ENCODE measurements at places on chromosomes 7 and 10.

DNA sequence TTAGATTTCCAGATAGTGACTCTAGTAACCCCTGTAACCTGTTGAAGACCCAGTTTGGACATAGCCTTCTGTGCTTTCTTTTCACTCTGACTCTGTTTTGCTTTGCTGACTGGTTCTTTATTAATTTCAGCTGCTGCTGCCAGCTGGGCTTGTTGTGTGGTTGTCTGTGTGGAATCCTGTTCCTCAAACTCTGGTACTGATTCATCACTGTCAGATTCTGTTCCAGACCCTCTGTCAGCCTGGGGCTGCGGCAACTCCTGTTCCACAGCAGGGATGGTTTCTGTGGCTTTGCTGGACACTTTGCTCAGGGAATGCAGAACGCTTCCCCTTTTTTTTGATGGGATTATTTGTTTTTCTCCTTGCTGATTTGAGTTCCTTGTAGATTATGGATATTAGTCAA, 104.9 kb downstream of the SEC23IP start:
- DNase-seq: no peak

DNA sequence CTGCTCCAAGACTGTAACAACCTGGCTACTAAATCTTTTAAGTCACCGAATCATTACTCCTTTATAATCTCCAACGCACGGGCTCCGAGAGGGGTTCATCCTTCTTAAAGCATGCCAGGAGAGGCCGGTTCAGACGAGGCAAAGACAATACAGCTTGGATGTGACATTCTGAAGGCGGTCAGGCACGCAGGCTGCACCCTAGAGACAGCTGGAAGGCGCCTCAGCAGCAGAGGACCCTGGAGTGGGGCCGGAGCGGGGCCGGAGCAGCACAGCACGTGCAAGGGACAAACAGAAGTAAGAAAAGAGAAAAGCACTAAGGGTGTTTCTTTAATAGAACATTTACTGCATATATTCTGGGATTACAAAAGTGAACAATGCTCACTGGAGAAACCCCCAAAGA, 97.8 kb upstream of the PPP2R2D start:
- DNase-seq: no peak

GRCh38 chr10:121732656-121733445, 134.6 kb upstream of the FGFR2 start:
- no peak for DNase-seq

GRCh38 chr7:25259487-25260243, 31.4 kb upstream of the NPVF start:
- DNase-seq: peak; percentile 78

- no peak for DNase-seq
These were observed 504.1 kb downstream of the PLXNA4 start for GRCh38 chr7:132072165-132072564.

DNA sequence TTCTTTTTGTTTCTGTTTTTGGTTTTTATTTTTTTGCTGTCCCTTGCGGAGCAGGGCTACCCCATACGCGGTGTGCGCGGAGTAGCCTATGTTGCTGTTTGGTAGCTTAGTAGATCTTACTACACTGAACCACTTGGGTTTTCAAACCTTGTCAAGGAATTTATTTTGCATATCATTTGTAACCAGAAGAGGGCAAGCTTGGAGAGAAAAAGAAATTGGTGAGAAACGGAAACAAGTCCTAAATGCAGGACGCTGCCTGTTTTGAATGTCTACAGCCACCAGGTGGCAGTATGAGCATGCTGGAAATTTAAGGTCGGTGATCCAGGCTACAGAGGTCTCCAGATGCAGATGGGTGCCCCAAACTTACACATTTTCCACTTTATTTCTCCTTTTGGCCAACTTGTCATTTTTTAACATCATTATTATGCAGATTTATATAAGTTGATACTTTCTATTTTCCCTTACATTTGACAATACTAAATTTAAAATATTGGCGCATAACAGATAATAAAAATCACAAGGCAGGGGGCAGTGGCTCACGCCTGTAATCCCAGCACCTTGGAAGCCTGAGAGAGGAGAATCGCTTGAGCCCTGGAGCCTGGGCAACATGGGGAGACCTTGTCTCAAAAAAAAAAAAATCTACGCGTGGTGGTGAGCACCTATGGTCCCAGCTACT, 15.3 kb upstream of the TRA2A start:
- DNase-seq: peak; percentile 91

DNA sequence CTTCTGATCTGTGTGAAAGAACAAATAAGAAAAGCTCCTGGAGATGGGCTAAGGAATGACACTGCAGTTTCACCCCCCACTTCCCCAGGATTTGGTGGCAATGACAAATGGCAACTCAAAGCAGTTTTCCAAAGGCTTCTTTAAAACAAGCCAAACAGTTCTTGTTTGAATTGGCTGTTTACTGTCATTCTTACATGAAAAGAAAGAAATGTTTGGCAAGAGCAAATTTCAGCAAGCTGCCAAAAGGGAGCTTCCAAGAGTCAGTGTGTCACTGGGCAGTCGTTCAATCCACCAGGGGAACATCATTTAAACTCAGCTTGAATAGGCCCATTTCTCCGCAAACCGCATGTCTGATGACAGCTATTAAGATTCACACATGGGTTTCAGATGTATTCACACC, 119.0 kb upstream of the RHOBTB1 start:
- no peak for DNase-seq

- DNase-seq: peak; percentile 77
These were observed 25.2 kb downstream of the OGDH start for GRCh38 chr7:44631458-44632115.

- DNase-seq: no peak
These were observed 16.9 kb upstream of the ENTPD1 start for GRCh38 chr10:95739056-95739455.

- DNase-seq: no peak
These were observed 10.8 kb upstream of the INTS1 start for GRCh38 chr7:1514995-1515401.

DNA sequence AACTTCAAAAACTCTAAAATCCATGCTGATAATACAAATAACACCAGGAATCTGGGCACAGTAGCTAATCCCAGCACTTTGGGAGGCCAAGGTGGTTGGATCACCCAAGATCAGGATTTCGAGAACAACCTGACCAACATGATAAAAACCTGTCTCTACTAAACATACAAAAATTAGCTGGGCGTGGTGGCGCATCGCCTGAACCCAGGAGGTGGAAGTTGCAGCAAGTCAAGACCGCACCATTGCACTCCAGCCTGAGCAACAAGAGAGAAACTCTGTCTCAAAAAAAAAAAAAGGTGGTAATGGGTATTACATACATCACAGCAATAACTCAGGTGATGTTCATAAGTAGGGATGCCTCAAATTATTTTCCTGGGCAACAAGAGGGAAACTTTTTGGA, 315.0 kb upstream of the MEOX2 start:
- no peak for DNase-seq

DNA sequence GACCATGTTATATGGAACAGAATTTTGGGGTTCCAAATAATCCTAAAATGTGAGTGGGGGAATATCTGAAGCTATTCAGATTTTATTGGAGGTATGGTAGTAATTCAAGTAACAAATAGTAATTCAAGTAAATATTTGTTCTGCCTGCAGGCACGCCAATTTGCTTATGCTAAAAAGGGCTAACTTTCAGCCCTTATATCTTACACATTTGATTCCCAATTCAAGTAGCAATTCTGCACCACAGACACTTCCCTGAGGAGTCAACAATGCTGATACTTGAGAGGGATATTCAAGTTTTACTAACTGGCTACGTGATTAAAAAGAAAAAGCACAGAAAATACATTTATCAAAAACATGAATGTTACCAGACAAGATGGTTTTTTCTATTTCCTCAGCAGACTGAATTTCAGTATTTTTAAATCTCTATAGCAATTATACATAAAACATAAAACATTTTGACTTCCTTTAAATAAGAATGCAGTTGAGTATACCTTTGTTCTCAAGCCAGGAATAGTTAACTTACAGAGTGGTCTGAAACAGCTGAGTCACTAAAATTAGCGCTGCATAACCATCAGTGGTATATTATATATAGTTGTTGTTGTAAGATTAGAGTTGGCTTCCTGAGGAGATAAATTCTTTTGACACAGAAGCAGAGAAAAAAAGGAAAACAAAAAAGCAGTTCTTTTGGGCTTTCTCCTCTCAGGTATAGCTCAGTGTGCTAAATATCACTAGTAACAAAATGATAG, 33.9 kb downstream of the MTPN start:
- DNase-seq: no peak

- no peak for DNase-seq
These were observed 125.0 kb downstream of the FOXP2 start for GRCh38 chr7:114539575-114539974.

DNA sequence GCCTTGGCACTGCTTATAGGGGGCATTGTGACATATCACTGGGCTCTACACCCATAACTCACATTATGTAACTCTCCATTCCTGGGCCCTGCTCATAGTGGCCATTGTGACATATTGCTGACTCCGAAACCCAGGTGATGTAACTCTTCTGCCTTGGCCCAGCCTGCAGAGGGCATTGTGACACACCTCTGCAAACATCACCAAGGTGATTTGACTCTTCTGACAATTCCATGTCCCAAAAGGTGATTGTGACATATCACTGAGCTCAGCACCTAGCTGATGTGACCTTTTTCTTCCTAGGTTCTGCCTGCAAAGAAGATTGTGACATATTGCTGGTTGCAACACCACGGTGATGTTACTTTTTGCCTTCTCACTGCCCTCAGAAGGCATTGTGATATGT, 36.5 kb upstream of the ZNF680 start:
- no peak for DNase-seq

- no peak for DNase-seq
These were observed 137.3 kb upstream of the AGR3 start for GRCh38 chr7:17019106-17019505.

DNA sequence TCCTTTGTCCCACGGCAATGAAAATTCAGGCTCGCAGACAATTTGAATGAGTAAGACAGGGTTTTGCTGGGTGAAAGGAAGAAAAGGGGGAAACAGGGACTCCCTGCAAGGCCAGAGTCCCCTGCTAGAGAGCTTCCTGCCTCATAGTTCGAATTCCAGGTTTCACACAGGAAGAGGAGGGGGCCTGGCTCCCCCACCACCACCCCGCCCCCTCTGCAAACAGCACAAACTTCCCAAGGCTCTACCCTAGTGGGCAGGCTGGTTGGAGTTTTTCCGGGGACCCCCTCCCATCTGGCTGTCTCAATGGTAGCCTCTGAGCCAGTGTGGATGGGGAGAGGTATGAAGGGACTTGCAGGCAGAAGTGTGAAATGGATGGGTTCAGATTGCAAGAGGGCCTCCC, 57.4 kb upstream of the NEBL start:
- no peak for DNase-seq

DNA sequence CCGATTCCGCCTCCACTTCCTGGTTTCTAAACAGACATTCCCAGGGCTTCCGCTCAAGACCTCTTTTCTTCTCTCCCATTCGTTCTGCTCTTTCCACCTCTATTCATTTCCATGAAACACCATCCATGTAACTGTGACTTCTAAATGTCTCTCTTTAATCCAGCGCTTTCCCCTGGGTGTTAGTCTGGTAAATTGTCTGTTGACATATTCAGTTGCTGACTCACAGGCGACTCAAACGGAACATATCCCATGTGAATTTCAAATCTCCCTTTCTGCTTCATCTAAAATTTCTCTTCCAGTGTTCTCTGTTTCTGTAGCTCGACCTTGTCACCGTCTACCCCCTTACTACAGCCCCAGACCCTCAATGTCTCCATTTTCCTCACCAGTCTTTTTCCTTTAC, 119.1 kb downstream of the PFKFB3 start:
- no peak for DNase-seq

- DNase-seq: peak; percentile 52
These were observed 43.8 kb downstream of the ARL4A start for GRCh38 chr7:12731214-12731656.

DNA sequence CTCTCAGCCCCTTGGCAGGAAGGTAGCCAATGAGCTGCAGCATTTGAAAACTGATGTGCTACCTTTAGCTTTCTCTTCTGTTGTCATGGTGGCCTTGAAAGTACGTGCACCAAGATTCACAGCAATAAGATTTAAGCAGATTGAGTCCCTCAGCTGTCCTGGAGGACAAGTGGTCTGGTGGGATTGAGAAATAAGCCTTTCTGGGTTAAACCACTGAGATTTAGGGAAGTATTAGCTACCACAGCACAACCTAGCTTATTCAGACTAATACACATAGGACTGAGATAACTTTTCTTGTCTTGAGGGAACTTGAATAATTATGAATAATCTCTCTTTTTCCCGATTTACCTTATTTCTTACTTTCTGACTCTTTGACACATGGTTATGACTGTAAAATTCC, 324.0 kb downstream of the PTEN start:
- DNase-seq: no peak

- DNase-seq: no peak
These were observed 625.4 kb upstream of the FOXK1 start for GRCh38 chr7:4056552-4057288.

- no peak for DNase-seq
These were observed 17.0 kb downstream of the TRPV5 start for GRCh38 chr7:142916508-142916907.

DNA sequence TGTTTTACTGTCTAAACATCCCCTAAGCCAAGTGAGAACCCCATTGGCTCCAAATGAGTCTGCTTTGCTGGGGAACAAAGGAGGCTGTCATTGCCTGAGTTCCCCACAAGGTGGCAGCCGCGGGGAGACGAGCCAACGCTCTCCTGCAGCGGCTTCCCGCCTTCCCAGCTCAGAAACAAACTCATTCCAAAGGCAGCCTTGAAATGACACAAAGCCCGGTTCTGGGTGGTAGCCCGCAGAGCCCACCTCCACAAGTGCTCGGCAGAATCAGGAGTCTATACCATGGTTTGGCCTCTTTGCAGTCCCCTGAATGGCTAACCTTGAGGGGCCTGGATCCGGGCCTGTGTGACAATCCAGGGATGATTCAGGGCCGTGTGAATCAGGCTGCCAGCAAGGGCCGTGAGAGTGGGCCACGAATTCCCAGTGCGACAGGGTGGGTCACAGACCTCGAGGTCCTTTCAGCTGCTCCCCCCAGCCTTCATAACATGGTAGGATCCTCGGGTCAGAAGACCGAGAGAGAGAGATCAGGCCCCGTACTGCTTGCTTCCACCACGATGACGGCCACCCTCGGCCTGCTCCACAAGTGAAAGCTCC, 79.7 kb downstream of the DLG5 start:
- peak; percentile 61 for DNase-seq

GRCh38 chr10:7895699-7896090, 77.4 kb downstream of the TAF3 start:
- DNase-seq: no peak

GRCh38 chr7:37208528-37208927, 240.1 kb downstream of the ELMO1 start:
- peak; percentile 53 for DNase-seq

- DNase-seq: no peak
These were observed 17.1 kb downstream of the SMKR1 start for GRCh38 chr7:129519464-129519863.

DNA sequence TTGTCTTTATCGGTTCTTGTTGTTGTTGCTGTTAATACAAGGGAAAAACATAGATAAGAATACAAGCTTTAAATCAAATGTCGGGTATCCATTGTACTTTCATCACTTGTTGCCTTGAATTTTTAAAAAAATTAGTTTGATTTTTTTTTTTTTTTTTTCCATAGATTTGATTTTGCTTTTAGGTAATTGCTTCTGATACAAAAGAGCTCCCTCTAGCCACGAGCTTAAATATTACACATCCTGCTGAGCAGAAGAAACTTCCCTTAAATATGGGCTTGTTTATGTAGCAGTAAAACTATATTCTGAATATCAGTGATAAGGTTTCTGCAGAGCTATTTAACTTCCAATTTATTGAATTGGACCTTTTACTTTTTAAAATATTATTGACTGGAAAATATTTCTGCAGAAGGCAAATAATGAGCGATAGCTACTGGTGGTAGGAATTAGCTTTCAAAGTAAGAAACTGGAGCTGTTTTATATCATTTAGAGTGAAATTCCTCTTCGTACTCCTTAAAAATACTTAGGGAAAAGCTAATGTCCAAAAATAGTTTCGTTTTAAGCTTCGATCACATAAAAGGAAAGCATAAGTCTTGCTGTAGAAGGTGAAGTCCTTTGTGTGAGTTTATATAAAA, 216.9 kb downstream of the POLR1F start:
- no peak for DNase-seq

Data from CD4-positive, alpha-beta T cell treated with Interleukin-17A for 1 hour (primary cell).